ENCODE measurements at places on chromosomes 4 and X.

DNA sequence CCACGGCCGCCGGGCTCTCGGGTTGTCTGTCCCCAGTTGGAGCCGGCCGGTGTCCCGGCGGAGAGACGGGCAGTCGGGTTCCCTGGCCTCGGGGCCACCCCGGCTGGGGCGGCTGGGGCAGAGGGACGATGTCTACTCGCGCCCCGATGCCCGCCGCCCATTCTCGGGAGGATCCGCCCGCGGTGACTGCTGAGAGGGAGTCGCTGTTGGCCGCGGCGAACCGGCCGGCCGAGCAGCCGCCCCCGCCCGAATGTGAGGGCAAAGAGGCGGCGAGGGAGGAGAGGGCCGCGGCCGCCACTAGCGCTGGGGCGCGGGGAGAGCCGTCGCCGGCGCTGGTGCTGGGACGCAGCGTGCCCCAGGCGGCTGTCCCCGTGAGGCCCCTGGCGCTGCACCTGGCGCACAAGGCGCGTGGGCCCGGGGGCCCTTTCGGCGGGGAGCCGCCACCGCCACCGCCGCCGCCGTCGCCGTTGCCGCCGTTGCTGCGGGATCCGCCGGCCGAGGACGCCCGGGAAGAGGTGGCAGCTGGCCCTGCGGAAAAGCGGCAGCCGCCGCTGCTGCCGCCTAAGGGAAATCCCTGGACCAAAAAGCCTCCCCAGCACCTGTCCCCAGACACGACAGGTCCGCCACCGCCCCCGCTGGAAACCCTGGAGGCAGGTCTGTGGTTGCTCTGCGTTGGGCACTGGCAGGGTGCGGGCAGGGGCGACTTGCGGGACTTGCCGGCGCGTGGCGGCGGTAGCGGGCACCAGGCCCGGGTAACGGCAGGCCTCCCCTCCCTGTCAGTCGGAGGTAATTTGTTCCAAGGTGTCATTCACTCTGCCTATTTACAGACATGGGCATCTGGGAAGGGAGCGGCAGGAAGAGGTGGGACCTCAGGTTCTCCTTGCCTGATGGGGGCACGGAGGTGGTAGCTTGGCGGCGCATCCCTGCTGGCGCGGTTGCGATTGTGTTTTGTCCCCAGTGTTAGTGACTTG is 739 bp downstream of the LARP1B start:
- no peak for DNase-seq

GRCh38 chr4:186693159-186693815 is 30.4 kb downstream of the FAT1 start:
- no peak for DNase-seq

- peak; percentile 29 for DNase-seq
These were observed 258.3 kb upstream of the GABRA2 start for GRCh38 chr4:46648088-46648744.

- DNase-seq, result no peak
These were observed 130.3 kb downstream of the DIPK2B start for GRCh38 chrX:45070116-45071007.

GRCh38 chr4:77037736-77038135 is 38.1 kb downstream of the CCNI start:
- DNase-seq, result no peak

GRCh38 chr4:58061967-58062366 is 951.8 kb upstream of the IGFBP7 start:
- DNase-seq, result no peak

GRCh38 chrX:74295101-74295500 is 8.9 kb upstream of the ZCCHC13 start:
- DNase-seq, result no peak

DNA sequence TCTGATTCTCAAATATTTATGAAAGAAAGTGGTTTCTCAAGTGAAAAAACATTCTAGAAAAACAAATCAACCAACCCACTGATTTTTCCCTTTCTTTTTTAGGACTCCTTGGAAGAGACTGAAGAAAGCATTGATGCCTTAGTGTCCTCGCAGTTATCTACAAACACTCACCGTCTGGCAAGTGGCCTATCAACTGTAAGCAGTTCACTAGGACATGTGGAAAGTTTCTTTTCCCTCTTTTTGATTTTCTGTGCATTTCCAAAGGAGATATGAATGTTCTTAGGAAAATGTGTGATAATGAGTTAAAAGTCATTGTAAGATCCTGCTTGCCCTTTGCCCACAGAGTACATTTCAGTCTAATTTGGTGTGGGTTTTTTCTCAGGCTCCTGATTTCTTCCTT is 95.9 kb downstream of the SYTL5 start:
- DNase-seq, result no peak

GRCh38 chr4:110211007-110211769 is 12.8 kb upstream of the ELOVL6 start:
- DNase-seq, result no peak

GRCh38 chr4:45302828-45303227 is 576.5 kb upstream of the GNPDA2 start:
- DNase-seq, result no peak

GRCh38 chrX:109624641-109625616 is at the start of gene KCNE5:
Gene KCNE5 (minus strand): TSS chrX:109625172. CDS start chrX:109625020, 152 bp downstream.
- no peak for DNase-seq

- no peak for DNase-seq
These were observed 2.0 kb downstream of the C4orf51 start for GRCh38 chr4:145681956-145682355.

DNA sequence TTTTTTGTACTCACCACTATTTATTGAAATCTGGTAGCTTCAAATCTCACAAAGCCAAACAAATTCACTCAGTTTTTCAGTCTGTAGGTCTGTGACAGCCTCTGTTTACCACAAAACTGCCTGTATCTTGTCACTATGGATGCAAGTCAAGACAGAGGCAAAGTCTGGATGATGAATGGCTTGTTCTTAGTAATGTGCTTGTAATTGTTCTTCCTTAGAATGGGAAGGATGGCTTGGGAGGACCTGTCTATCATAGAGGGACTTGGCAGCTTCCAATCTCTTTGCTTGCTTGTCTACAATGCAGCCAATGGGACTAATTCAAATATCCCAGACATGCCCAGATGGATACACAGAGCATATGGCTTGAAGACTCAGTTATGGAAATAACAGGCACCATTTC is 141.2 kb upstream of the SCML1 start:
- DNase-seq, result no peak
